ENCODE measurements at places on chromosomes 3 and 15.

GRCh38 chr3:159252274-159252673, 450.4 kb downstream of the MFSD1 start:
- DNase-seq: no peak

DNA sequence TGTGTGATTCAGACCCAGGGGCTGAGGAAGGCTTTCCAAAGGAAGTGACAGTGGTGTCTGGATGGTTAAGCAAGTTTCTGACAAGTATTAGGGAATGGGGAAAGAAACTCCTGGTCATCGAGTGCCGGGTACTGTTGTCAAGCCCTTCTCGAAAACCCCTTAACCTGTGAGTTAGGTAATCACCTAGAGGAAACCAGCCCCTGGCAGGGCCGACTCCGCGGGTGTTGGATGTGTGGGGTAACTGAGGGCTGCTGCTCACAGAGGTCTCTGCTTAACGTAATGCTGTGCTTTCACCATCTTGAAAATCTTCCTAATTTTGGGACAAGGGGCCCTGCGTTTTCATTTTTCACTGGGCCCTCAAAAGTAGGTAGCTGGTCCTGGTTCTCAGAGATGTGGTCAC, 67.0 kb downstream of the SMAD6 start:
- no peak for DNase-seq

DNA sequence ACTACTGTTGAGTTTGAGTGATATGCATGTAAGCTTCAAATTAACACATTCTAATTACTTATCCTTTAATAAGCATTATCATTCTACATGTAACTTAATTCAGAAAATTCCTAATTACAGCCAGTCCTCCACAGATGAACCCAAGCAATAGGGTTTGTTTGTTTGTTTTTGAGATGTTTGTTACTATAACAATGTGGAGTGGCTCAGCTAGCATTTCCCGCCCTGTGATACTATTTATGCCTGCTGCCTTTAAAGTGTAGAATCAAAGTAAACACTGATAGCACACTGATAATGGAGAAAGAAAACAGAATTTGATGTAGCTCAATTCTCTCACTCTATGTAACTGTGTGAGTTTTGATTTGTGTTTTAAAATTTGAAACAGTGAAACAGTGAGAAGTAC, 105.1 kb upstream of the IGF1R start:
- DNase-seq: no peak

DNA sequence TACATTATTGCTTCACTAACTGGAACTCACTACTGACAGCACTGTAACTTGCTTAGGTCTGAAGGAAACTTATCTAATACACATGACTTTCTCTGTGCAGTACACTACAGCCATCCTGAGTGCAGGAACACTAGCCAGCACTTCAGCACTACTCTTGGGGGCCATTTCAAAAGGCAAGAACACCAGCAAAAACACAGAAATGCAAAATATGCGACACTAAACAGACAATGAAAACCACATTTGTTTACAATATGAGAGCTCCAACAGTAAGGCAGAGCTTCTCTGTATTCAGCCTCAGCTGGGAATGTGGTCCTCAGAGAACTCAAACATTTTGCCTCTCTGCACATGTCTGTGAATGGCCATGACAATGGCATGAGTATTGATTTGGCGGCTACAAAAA, 109.6 kb downstream of the ARRDC4 start:
- no peak for DNase-seq

GRCh38 chr3:100581650-100582049, 27.8 kb upstream of the ADGRG7 start:
- DNase-seq: no peak

DNA sequence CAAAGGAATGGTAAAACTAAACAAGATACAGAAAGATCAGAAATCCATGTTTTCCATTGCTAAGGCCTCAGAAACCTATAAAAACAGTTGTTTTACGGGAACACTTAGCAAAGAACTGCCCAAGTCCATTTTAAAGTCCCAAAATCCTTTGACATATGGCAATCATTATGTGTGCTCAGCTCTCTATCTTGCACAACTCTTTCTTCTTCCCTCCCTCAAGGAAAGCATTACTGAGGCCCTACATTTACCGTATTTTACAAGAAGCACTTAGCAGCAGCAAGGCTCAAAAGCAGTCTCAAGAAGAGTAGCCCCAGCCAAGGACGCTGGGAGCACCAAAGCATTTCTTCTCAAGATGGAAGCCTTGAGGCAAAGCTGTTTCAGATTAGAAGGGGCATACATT, 169.6 kb upstream of the LRTM1 start:
- no peak for DNase-seq

GRCh38 chr3:184186902-184187207, 856 bp downstream of the ABCF3 start:
- DNase-seq: no peak

All from activated T-cell treated with anti-CD3 and anti-CD28 coated beads for 1 hour (primary cell).